ENCODE measurements at places on chromosomes 5 and 9. TPM values are rescaled to one million over a fixed set of nuclear protein-coding genes. Genes with fewer than 3 reads are reported as not detected.

The SLC36A2 gene
- not detected for total RNA-seq

- peaks cover 20% of the 10 kb centered on the region for H3K27me3 ChIP-seq
- no peak overlapping the region for H3K27ac ChIP-seq
- H3K4me3 ChIP-seq: no peak overlapping the region
- peaks cover 4% of the 10 kb centered on the region for H3K4me1 ChIP-seq
Observed at GRCh38 chr9:80144406-80144805, 572.6 kb downstream of the TLE4 start.

The LCN9 gene
- total RNA-seq: 0.57 TPM

DNA sequence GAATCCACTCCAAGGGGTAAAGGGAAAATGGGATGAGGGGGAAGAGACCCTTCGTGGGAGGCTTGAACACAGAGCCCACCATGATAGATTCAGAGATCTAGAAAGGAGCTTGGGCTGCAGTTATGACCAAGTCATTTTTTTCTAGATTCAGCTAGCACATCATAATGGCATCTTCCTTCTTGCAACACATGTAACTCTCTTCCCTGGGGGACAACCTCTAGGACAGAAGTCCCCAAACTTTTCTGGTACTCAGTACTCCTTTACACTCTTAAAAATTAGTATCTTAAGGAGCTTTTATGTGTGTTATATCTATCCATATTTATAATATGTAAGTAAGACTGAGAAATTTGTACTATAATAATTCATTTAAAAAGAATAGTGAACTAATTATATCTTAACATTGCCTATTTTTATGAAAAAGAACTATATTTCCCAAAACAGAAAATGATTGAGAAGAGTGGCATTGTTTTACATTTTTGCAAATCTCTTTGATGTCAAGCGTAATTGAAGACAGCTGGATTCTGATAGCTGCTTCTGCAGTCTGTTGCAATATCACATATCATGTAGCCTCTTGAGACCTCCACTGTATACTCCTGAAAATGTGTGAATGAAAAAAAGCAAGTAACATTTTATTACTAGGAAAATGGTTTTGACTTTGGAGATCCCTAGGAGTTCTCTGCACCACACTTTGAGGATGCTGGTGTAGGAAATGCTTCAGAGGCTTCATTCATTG, 875 bp downstream of the ACO1 start:
- peak overlapping the region; percentile 87 for H3K4me3 ChIP-seq
- H3K27ac ChIP-seq: peak overlapping the region; percentile 90
- H3K27me3 ChIP-seq: peaks cover 36% of the 10 kb centered on the region
- no peaks in the 10 kb centered on the region for H3K36me3 ChIP-seq
- H3K4me1 ChIP-seq: peaks cover 4% of the 10 kb centered on the region
- no peak for DNase-seq

- no peaks in the 10 kb centered on the region for H3K27me3 ChIP-seq
- H3K4me3 ChIP-seq: no peak overlapping the region
- DNase-seq: no peak
- peaks cover 21% of the 10 kb centered on the region for H3K4me1 ChIP-seq
- no peaks in the 10 kb centered on the region for H3K36me3 ChIP-seq
Observed at GRCh38 chr5:138538943-138539627, 4.0 kb downstream of the ETF1 start.

The BARX1 gene
- 3.3 TPM for total RNA-seq

GRCh38 chr5:164713682-164714081, 1208.3 kb downstream of the MAT2B start:
- H3K4me3 ChIP-seq: no peak overlapping the region
- H3K36me3 ChIP-seq: peaks cover 2% of the 10 kb centered on the region
- DNase-seq: no peak
- no peak overlapping the region for H3K27ac ChIP-seq

The PURA gene
- total RNA-seq: 7.7 TPM

GRCh38 chr5:58998544-58998943, 415.7 kb downstream of the RAB3C start:
- DNase-seq: no peak
- no peaks in the 10 kb centered on the region for H3K27me3 ChIP-seq
- peaks cover 1% of the 10 kb centered on the region for H3K4me1 ChIP-seq
- no peak overlapping the region for H3K27ac ChIP-seq

- H3K4me1 ChIP-seq: peaks cover 4% of the 10 kb centered on the region
- no peak overlapping the region for H3K4me3 ChIP-seq
- H3K36me3 ChIP-seq: no peaks in the 10 kb centered on the region
- no peak overlapping the region for H3K27ac ChIP-seq
Observed at GRCh38 chr5:72007336-72008111, 99.8 kb upstream of the MAP1B start.

DNA sequence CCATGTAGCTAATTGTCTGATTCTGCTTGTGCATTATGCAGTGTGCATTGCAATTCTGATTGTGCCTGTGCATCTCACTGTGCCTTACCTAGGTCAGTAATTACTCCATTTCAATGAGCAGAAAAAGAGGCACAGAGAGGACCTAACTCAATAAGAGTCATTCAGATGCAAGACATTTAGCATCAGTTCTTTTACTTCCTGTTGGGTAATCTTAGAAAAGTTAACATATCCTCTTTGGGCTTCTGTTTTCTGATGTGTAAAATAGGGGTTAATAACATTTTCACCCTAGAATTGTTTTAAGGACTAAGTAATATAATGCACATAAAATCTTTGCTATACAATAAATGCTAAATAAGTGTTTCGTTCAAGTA, 7.0 kb upstream of the DCTN4 start:
- no peaks in the 10 kb centered on the region for H3K36me3 ChIP-seq
- H3K4me1 ChIP-seq: no peaks in the 10 kb centered on the region
- no peak overlapping the region for H3K4me3 ChIP-seq

The ADAMTS6 gene
- 13.0 TPM for total RNA-seq

DNA sequence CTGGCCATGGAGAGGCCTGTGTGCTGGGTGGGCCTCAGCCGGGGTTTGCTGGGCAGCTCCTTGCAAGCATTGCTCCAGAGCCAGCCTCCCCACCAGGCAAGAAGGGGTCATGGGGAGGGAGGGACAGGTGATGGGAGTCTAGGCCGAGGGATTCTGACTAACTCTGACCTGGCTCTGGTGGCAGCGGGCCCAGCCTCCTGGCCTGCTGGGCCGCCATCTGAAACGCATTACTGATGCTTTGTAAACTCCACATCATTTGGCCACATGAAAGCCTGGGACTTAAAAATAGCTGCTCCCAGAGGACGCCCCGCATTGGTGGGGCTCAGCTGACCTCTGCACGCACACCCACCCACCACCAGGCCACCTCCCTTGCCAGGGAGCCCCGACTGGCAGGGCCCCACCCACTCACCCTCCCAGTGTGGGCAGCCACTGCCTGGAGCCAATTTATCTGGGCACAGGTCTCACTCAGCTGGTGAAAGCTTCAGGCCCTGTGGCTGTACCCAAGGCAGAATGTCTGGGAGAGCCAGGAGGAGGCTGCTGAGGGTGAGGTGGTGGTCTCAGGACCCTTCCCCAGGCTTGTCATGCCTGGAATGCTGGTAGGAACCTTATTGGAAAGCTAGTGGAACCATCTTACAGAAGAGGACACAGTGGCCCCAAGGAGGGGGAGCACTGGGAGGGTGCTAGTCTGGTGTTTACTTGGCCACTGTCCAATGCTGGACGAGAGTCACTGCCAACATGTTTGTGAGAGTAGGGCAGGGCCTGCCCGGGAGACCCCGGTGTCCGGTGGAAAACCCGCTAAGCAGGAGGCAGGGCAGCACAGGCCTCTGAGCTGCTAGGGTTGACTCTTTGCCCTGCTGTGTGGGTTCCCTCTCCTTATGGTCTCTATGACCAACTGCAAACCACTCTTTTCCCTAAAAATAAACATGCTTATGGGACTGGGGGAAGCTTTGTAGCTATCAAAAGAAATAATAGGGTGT, 10.8 kb downstream of the TCF7 start:
- H3K4me1 ChIP-seq: no peaks in the 10 kb centered on the region
- no peak for DNase-seq
- peaks cover 2% of the 10 kb centered on the region for H3K36me3 ChIP-seq
- no peak overlapping the region for H3K27ac ChIP-seq
- H3K27me3 ChIP-seq: no peaks in the 10 kb centered on the region

The PTPRD gene
- 124 TPM for total RNA-seq

The DIAPH1 gene
- total RNA-seq: 63.5 TPM

The MYMK gene
- not detected for total RNA-seq

The PCDHA1 gene
- not detected for total RNA-seq

The NUTM2F gene
- not detected for total RNA-seq

The NR3C1 gene
- 6.1 TPM for total RNA-seq

GRCh38 chr5:174625591-174626350, 98.6 kb upstream of the MSX2 start:
- no peak overlapping the region for H3K4me3 ChIP-seq
- H3K27ac ChIP-seq: no peak overlapping the region
- H3K4me1 ChIP-seq: peaks cover 8% of the 10 kb centered on the region
- no peak for DNase-seq
- H3K36me3 ChIP-seq: no peaks in the 10 kb centered on the region
- peaks cover 37% of the 10 kb centered on the region for H3K27me3 ChIP-seq

The ST8SIA4 gene
- 5.5 TPM for total RNA-seq

- H3K4me3 ChIP-seq: no peak overlapping the region
- no peak for DNase-seq
- H3K27ac ChIP-seq: no peak overlapping the region
- H3K27me3 ChIP-seq: no peaks in the 10 kb centered on the region
- H3K4me1 ChIP-seq: peaks cover 5% of the 10 kb centered on the region
Observed at GRCh38 chr9:79591458-79591857, 19.7 kb downstream of the TLE4 start.

- no peak overlapping the region for H3K4me3 ChIP-seq
- peaks cover 20% of the 10 kb centered on the region for H3K4me1 ChIP-seq
- peaks cover 6% of the 10 kb centered on the region for H3K27me3 ChIP-seq
- H3K36me3 ChIP-seq: no peaks in the 10 kb centered on the region
Observed at GRCh38 chr5:108730617-108731340, 16.9 kb upstream of the FER start.

- H3K27ac ChIP-seq: no peak overlapping the region
- no peaks in the 10 kb centered on the region for H3K4me1 ChIP-seq
- H3K36me3 ChIP-seq: peaks cover 31% of the 10 kb centered on the region
Observed at GRCh38 chr5:78419396-78419795, 59.0 kb downstream of the SCAMP1 start.

DNA sequence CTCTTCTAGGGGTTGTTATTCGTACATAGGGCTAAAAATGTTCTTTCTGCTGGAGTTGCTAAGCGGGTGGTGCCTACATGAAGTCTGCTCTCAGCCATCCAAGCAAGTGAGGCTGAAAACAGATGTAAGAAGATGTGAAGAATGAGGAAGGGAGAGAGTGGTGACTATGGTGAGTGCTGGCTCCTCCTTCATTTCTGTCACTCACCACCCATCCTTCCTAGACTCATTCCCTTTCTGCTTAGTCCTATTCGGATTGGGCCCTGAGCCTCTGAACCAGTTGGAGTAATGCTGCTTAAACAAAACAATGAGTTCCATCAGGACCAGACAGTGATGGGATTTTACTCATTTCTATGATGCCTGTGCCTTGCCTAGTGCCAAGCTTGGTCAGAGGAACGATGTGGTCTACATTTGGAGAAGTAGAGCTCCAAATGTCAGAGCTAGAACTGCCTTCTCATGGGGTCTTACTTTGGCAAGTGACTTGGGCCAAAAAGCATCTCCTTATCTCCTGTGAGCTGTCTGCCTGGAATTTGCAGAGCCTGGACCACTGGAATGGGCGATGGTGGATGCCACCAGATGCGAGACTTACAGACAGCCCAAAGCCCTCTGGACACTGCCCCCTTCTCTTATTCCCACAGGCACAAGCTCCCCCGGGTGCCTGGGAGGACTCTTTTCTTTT, 192.9 kb downstream of the FBXL7 start:
- no peak for DNase-seq
- no peak overlapping the region for H3K4me3 ChIP-seq
- peaks cover 13% of the 10 kb centered on the region for H3K4me1 ChIP-seq

- H3K4me3 ChIP-seq: no peak overlapping the region
- H3K27me3 ChIP-seq: peaks cover 3% of the 10 kb centered on the region
- H3K36me3 ChIP-seq: no peaks in the 10 kb centered on the region
Observed at GRCh38 chr9:76092572-76092971, 202.1 kb downstream of the PCSK5 start.

DNA sequence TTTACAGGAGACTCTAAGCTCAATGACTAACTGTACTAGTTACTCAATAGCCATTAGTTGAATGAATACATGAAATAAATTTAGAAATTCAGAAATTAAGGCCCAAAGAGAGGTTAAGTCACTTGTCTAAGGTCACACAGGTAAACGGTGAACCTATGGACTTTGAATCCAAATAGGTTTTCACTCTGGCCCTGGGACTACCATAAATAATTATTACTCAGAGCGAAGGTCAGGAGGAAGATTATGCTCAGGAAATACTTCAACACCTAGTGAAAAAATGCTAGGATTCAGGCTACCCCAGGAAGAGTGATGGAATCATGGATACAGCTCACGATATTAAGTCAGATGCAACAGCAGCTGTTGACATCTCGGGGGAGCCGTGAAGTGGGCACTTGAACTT, 417.4 kb downstream of the GABRG2 start:
- no peaks in the 10 kb centered on the region for H3K36me3 ChIP-seq
- H3K27ac ChIP-seq: no peak overlapping the region
- H3K4me1 ChIP-seq: no peaks in the 10 kb centered on the region
- no peak overlapping the region for H3K4me3 ChIP-seq
- DNase-seq: no peak

DNA sequence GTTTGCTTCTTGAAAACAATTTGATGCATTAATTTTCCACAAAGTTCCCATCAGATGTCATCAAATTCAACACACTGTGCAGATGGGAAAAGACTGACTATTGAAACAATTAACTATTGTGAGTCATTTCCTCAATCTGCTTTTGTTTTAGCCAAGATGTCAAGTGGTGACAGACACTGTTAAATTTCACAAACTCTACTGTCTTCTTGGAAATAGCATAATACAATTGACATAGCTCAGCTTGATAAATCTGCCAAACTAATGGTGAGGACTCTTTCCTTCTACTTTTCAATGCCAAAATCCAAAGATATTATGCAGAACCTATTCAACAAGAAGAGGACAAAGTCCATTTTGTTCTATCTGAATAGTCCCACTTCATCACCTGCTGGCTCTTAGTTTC, 242.3 kb downstream of the CAAP1 start:
- no peak for DNase-seq
- peaks cover 2% of the 10 kb centered on the region for H3K4me1 ChIP-seq
- peaks cover 30% of the 10 kb centered on the region for H3K27me3 ChIP-seq
- H3K4me3 ChIP-seq: no peak overlapping the region

- no peak for DNase-seq
- peaks cover 9% of the 10 kb centered on the region for H3K27me3 ChIP-seq
- H3K36me3 ChIP-seq: peaks cover 1% of the 10 kb centered on the region
- peaks cover 21% of the 10 kb centered on the region for H3K4me1 ChIP-seq
- H3K27ac ChIP-seq: peak overlapping the region; percentile 93
- H3K4me3 ChIP-seq: peak overlapping the region; percentile 96
Observed at GRCh38 chr5:150778088-150778516, 455 bp upstream of the SMIM3 start.

- no peak overlapping the region for H3K27ac ChIP-seq
- DNase-seq: no peak
- H3K27me3 ChIP-seq: no peaks in the 10 kb centered on the region
- H3K4me1 ChIP-seq: peaks cover 13% of the 10 kb centered on the region
- H3K4me3 ChIP-seq: no peak overlapping the region
- H3K36me3 ChIP-seq: peaks cover 5% of the 10 kb centered on the region
Observed at GRCh38 chr5:176466245-176466871, 18.2 kb downstream of the FAF2 start.

GRCh38 chr5:118906947-118907346, 81.4 kb downstream of the DTWD2 start:
- peaks cover 5% of the 10 kb centered on the region for H3K4me1 ChIP-seq
- H3K27ac ChIP-seq: no peak overlapping the region
- H3K27me3 ChIP-seq: no peaks in the 10 kb centered on the region
- no peak overlapping the region for H3K4me3 ChIP-seq
- H3K36me3 ChIP-seq: no peaks in the 10 kb centered on the region

- H3K27me3 ChIP-seq: no peaks in the 10 kb centered on the region
- H3K27ac ChIP-seq: no peak overlapping the region
- peaks cover 3% of the 10 kb centered on the region for H3K36me3 ChIP-seq
- no peak for DNase-seq
- H3K4me1 ChIP-seq: peaks cover 13% of the 10 kb centered on the region
Observed at GRCh38 chr5:13830536-13830935, 114.0 kb downstream of the DNAH5 start.
